ENCODE measurements at places on chromosomes 4 and X.

GRCh38 chr4:657834-658667 lies 16.0 kb downstream of the ATP5ME start:
- no peak for DNase-seq

DNA sequence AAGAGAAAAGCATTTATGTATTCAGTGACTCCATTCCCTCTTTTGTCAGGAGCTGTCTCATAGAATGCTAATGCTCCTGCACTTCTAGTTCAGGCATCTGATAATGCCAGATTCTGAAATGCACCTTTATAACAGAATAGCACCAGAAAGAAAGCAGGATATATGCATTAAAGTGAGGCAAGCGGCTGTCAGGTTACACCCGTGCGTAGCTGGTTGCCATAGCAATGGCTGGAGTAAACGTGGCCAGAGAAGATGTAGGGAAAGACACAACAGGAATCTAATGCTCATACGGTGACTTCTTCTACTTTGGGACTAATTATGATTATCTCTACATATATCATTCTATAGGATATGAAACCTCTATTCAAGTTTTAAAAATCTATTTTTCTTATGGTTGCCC lies 5.9 kb downstream of the EMCN start:
- no peak for DNase-seq

GRCh38 chrX:8683687-8684086 lies 48.2 kb downstream of the ANOS1 start:
- no peak for DNase-seq

DNA sequence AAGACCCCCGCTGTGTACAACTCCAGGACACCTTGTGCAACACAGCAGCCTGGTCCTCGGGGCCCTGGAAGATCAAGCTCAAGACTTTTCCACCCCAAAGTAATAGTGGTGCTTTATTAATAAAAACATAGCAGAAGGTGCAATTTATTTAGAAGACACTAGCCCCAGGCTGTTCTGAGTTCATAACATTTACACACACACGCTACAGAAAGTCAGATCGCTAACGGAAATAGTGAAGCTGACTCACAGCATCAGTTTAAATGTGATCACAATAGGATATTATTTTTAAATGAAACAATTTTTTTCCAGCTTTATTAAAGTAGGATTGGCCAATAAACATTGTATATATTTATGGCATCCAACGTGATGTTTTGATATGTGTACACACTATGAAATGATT lies 141.0 kb downstream of the STK32B start:
- no peak for DNase-seq

GRCh38 chr4:7668271-7668670 lies 233.5 kb upstream of the PSAPL1 start:
- no peak for DNase-seq

DNA sequence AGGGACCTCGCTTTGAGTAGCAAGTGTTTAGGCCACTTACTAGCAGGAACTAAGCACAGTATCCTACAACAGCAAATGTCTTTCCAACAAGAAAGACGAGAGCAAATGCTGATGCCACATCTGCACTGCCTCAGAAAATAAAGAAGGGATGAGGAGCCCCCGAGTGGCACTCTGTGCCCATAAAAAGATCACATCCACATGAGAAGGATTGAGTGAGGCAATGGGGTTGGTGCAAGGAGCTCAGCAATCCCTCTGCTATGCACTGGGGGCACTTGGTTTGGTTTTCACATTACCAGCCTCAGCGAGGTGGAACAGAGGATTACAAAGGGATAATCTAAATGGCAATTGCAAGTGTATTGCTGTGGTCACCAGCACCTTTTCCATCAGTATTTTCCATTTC lies 252.8 kb upstream of the SLC7A11 start:
- no peak for DNase-seq

- DNase-seq = no peak
These were observed 83.9 kb downstream of the QDPR start for GRCh38 chr4:17427991-17428390.

GRCh38 chr4:90445380-90445779 lies 318.2 kb downstream of the CCSER1 start:
- no peak for DNase-seq

- DNase-seq = no peak
These were observed 50.4 kb downstream of the USP11 start for GRCh38 chrX:47283015-47283771.

GRCh38 chr4:113823291-113823659 lies 61.7 kb upstream of the CAMK2D start:
- DNase-seq = no peak

DNA sequence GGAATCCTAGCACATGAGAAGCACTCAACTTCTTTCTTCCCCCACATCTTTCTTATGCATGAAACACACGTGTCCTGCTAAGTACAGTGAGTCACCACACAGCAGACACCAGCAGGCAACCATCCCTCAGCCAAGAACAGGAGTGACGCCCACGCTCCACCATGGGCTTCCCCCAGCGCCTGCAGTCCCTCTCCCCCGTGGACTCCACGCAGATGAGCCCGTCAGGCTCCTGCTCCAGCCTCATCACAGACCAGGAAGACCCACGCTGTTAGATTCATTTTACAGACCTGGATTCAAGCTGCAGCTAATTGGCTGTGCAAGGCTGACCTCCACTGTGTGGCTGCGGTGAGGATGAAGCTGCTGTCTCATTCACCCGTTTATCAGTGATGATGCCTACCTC lies 16.7 kb downstream of the HMX1 start:
- DNase-seq = no peak

DNA sequence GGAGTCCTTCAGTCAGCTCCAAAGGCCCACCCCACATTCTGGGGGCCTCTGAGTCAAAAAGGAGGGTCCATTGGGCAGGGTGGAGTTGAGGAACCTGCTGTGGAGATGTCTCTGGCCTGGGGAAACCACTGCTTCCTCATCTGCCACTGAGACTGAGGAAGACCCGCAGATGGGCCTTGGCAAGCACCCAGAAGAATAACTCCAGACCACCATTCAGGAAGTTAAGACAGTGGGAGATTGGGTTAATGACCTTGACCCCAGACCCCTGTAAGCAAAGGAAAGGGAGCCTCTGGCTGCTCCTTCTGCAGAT lies 8.1 kb upstream of the HSD17B10 start:
- no peak for DNase-seq

GRCh38 chrX:101906136-101906796 lies 25.6 kb downstream of the ZMAT1 start:
- DNase-seq = no peak

- DNase-seq = no peak
These were observed 2.7 kb upstream of the MAP3K15 start for GRCh38 chrX:19517965-19518364.

DNA sequence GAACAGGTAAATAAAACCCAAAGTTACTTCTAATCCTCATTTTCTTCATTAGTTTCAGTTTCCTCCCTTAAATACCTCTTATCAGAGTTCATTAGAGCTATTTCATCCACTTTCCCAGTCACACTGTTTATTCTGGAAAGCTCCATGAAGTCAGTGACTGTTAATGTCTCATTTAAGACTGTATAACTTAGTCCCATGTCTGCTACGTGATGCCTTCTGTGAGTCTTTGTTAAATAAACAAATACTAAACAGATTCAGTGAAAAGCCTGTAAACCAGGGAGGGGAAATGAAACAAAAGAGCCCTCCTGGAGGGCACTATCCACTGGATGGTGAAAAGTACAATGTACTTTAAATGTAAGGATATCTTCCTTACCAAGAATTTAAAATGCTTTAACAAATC lies 24.7 kb downstream of the ACE2 start:
- no peak for DNase-seq

DNA sequence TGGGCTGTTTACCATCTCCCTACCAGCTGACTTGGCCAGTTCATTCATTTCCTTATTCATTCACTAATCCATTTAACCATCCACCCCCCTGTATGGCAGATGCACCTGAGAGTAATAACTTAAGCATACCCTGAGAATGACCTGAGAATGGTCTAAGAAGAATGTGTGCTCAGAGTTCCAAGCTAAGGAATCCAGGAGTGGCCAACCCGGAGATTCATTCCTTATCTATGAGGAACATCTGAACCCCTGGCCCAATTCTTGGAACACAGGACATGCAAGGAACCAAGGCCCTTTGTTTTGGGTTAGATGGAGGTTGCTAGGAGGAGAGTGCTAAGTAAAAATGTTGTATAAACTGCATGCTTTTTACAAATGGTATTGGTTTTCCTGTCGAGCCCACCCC lies 13.5 kb upstream of the STARD8 start:
- DNase-seq = no peak
